ENCODE measurements at places on chromosomes 7 and 10.

DNA sequence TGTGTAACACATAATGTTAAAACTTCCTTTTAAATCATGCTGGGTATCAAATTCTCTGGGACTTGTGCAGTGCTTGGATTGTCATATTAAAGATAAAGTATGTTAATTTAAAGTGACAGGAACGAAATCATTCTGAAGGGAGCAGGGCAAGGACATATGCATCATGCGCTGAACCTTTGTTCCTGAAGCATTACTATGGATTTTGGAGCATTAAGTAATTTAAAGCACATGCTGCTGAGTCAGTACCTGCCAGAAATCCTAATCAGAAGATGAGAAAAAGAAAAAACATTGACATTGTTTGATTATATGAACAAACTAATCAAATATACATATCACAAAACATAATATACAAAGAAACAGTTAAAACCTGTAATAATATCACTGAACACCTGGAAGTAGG is 101.4 kb downstream of the MICU1 start:
- DNase-seq: no peak

- no peak for DNase-seq
Observed at GRCh38 chr10:113252650-113253618, 299.9 kb upstream of the HABP2 start.

DNA sequence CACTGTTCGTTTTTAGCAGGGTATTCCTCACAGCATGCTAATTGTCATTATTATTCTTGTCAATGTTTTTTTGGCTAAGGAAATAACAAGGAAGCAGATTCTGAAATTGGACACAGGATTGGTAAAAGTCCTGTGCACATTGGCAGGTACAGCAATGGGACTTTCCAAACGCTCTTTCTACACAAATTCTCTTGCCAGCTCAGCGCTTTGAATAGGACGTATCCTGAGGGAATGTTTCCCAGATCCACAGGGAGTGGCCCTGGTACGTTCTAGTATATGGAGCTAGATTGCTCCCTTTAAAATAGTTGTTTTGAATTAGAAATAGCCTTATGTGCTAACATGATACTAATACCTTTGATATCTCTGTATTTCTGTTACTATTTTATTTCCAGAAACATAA is 82.8 kb upstream of the GRB10 start:
- no peak for DNase-seq

GRCh38 chr10:12186323-12186722 is 9.4 kb downstream of the NUDT5 start:
- DNase-seq: no peak

GRCh38 chr7:14023838-14024237 is 34.4 kb upstream of the ETV1 start:
- DNase-seq: no peak

GRCh38 chr7:41930538-41931262 is 227.8 kb upstream of the INHBA start:
- DNase-seq: no peak
